ENCODE measurements at places on chromosomes 12 and 14.

- no peak for DNase-seq
These were observed 26.2 kb upstream of the PPP4R3A start for GRCh38 chr14:91536327-91536726.

DNA sequence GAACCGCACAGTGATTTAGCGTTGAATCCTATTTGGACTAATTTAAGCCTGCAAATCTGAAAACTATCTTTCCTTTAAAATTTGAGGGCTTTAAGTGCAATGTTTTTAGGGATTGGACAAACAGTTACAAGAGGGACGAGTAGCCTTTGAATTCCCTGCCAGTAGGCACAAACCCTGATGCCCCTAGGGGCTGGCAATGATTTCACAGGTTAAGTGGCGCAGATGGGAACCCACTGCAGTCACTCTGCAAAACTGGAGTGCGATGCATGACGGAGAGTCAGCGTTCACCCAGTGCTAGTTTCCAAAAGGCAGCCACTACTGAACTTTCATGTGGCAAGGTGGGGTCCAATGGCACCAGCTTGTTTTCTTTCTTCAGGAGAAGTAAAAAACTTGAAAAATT lies 99.4 kb upstream of the FRMD6 start:
- DNase-seq: no peak

DNA sequence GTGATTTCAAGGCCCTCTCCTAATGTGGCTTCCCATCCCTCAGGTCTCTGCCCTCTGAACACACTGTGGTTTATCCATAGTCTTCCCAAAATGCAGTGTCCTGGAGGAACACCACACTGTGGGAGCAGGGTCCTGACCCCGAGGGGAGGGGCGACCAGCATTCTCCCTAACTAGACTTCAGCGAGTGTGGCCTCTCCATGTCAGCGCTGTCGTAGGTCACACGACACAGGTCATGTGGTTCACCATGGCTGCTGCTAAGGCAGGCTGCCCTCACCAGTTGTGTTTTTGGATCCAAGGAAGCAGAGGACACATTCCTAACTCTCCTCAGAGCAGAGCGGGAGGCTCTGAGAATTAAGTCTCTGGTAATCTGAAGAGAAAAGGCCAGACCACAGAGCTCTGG lies 50.5 kb downstream of the SSH1 start:
- no peak for DNase-seq

DNA sequence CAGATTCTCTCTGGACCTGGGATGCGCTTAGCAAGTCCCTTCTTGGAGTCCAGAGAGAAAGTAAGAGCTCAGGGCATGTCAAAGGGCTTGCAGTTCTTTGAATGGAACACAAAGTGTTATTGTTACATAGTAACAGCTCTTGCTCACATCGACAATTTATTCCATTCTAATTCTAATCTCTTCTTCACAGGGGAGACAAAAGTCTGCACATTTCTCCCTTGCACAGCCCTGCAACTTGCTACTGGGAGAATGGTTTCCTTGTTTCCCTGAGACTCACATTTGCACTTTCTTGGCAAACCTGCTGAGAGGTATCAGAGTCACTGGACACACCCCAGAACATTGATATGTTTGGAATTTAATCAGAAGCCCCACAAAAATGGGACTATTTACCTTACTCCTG lies 209.9 kb upstream of the IGF1 start:
- DNase-seq: no peak

GRCh38 chr14:91369628-91370445 lies 47.8 kb downstream of the CCDC88C start:
- peak; percentile 46 for DNase-seq

GRCh38 chr14:20630340-20631022 lies 11.0 kb downstream of the OR6S1 start:
- peak; percentile 22 for DNase-seq

- DNase-seq: no peak
These were observed 207.4 kb downstream of the SYNE2 start for GRCh38 chr14:64060199-64060545.

DNA sequence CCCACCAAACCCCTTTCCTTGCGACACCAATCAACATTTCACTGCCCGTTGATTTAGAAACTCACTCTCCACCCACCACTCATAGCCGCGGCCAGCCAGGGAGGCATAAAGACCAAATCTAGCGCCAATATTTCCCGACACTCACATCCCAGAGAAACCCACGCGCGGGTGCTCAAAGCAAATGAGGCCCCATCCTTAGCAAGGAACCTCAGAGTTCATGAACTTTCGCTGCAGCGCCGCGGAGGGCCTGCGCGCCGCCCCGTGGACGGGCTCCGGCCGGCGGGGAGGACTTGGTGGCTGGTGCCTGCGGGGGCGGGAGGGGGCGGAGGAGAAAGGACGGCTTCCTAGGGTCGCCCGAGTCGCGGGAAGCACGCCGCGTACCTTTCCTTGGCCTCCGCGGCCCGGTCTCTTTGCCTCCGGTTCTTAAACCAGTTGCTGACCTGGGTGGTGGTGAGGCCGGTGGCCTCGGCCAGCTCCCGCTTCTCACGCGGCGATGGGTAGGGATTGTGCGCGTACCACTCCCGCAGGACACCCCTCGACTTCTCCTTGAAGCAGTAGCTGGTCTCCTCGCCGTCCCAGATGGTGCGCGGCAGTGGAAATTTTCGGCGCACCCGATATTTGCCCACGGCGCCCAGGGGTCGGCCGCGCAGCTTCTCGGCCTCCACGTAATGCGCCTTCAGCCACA lies 886 bp downstream of the SIX1 start:
- DNase-seq: no peak

- no peak for DNase-seq
These were observed 384.5 kb downstream of the EMP1 start for GRCh38 chr12:13581031-13581430.
